ENCODE measurements at places on chromosomes 7 and 10.

DNA sequence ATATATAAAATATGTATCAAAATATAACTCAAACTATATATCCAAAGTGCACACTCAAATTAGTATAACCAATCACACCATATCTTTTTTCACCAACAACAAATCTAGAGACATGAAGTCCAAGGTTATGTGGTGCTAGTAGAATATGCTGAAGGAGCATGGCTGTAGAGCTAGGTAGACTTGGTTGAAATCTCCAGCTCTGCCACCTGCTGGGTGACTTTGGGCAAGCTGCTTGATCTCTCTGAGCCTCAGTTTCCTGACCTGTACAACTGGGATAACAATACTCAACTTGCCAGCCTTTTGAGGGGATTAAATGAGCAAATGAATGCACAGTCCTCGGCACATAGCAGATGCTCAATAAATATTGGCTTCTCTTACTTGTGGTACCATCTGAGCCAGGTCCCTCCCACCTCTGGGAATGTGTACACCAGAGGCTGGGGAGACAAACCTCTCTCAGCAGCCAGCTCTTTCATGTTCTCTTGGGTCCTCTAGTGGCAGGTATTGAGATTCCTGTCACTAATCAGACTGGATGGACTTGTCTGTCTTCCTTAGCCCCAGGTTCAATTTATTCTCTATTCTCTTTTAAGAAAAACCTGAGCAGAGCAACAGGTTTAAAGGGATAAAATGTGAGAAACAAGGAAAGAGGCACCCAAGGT lies 94.3 kb upstream of the PDE1C start:
- no peak for DNase-seq

GRCh38 chr10:12414278-12414989 lies 65.1 kb downstream of the CAMK1D start:
- DNase-seq = no peak

DNA sequence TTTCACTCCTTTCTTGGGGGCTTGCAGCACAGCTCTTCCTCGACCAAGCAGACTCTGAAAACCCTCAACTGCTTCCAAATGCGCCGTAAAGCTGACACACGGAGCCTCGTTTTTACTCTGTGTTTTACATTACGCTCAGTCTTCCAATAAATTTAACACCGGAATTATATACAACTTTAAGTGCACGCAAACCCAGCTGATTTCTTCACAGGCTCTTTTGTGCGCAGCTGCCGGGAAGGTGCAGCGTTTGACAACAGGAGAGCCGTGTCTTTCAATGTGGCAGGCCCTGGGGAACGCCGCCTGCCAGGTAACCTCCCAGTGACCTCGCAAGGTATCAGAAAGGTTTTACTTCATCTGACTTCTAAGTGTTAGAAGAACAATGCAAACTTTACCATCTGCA lies 35.0 kb downstream of the GFRA1 start:
- no peak for DNase-seq

DNA sequence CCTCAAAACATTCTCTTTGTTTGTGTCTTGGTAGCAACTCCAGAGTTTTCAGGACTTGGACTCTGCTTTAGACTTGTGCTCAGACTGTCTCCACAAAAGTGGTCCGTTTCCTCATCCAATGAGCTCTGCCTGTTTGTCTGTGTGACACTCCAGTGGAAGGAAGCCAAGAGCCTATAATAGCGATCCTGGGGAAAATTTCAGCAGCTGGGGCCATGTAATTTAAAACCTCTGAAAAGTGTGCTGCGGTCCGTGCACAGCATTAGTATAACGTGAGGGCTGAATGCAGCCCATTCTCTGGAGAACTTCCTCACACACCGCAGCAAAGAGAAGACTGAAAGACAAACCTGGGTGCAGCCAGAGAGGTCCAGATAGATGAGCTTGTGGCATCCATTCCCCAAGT lies at the start of gene LRRC17:
LRRC17 (plus strand) TSS at position 259 of the 400 bp plus-strand sequence. CDS start 20,914 bp downstream, outside the sequence.
- no peak for DNase-seq

- no peak for DNase-seq
These were observed 5.0 kb downstream of the R3HCC1L start for GRCh38 chr10:98139431-98139830.

Data from cortex of kidney (tissue), 1 donor.